ENCODE measurements at places on chromosomes 2 and 18.

DNA sequence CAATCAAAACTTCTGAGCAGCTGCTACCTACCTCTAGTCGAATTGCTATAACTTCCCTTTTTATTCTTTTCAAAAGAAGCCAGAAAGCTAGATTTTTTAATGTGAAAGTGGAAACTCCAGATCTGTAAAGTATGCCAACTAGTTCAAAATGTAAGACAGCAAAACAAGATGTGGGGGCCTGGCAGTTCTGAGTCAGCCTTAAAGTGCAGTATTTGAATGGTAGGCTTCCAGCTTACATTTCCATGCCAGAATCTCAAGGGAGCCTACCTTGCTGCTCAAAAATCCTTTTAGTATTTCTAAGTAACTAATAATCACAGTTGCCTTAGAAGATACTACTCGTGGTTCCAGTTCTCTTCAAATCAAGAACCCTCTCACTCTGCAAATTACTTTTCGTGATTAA, 1288.7 kb downstream of the LRP1B start:
- no peak for DNase-seq

DNA sequence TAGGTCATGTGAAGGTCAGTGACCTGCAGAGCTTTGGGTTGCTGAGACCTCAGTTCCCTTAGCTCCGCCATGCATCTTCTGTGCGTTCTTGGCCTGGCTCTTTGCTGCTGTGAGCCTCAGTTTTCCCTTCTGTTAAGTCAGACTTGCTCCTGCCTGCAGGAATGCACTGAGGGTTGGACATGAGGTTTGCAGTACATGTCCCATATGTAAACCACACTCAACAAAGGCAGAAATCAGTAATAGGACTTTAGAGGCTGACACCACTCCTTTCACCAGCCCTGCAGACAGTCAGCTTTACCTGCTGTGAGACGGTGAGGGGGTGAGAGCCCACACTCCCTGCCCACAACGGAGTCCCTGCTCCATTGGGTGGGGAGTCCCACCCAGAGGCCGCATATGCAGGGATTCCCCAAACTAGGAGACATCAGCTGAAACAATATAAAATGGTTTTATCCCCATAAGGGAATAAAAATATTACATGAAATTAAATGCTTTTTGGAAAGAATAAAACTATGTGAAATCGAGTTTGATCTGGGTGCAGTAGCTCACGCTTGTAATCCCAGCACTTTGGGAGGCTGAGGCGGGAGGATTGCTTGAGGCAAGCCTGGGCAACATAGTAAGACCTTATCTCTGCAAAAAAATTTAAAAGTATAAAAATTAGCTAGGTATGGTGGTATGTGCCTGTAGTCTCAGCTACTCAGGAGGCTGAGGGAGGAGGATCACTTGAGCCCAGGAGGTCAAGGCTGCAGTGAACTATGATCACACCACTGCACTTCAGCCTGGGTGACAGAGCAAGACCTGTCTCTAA, 55.1 kb downstream of the MYO7B start:
- no peak for DNase-seq

- no peak for DNase-seq
These were observed 903 bp downstream of the KCNG3 start for GRCh38 chr2:42492691-42493467.

- DNase-seq: no peak
These were observed 8.5 kb downstream of the ESPNL start for GRCh38 chr2:238108423-238109183.

GRCh38 chr18:74233933-74234325, 57.8 kb downstream of the CYB5A start:
- no peak for DNase-seq

All from fibroblast of the conjunctiva (primary cell).